ENCODE measurements at places on chromosomes 6 and 20.

DNA sequence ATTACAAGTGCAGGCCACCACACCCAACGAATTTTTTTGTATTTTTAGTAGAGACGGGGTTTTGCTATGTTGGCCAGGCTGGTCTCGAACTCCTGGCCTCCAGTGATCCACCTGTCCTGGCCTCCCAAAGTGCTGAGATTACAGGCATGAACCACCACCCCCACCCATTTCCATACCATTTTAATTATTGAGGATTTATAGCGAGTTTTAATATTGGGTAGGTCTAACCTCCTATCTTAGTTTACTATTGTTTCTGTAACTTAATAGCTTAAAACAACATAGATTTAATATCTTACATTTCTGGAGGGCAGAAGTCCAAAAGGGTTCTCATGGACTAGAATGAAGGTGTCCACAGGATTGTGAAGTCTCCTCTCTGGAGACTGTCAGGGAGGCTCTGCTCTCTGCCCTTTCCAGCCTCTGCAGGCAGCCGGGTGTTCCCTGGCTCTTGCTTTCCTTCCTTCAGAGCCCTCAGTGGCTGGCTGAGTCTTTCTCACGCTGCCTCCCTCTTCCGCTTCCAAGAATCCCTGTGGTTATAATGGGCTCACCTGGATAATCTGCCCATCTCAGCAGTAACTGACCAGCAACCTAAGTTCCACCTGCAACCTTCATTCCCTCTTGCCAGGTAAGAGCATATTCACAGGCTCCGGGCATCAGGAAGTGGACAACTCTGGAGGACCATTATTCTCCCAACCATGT, 18.6 kb upstream of the BCAS4 start:
- no peak for DNase-seq

GRCh38 chr20:48808382-48809034, 19.3 kb downstream of the PREX1 start:
- no peak for DNase-seq

- no peak for DNase-seq
Measured at GRCh38 chr20:34709831-34710567, 5.9 kb downstream of the TP53INP2 start.

DNA sequence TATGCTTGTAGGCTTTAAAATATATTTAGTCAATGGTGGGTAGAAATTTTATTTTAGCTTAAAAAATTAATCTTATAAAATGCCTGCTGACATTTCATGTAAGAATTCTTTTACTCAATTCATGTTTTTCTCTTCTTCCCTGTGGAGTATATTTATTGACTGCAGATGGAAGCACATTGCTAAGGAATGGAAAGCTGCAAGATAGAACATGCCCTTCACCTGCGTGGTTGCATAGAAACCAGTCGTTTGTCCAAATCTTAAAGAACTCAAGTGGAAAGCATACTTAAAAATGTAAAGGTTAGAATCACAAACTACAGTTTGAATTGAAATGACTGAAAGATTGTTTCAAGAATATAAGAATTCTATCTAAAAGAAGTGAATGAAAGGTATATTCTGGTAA, 30.7 kb downstream of the C6orf163 start:
- DNase-seq = no peak

DNA sequence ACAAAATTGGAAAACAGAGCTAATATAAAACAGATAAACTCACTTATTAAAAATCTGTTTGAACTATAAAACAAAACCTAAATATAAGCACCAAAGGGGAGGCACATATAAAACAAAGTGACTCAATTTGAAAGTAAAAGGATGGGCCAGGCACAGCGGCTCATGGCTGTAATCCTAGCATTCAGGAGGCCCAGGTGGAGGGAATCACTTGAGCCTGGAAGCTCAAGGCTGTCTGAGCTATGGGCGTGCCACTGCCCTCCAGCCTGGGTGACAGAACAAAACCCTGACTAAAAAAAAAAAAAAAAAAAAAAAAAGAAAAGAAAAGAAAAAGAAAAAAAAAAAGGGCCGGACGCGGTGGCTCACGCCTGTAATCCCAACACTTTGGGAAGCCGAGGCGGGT, 31.1 kb upstream of the SMAP1 start:
- no peak for DNase-seq

GRCh38 chr20:46118481-46119020, 437 bp downstream of the CD40 start:
- no peak for DNase-seq

GRCh38 chr6:117270843-117271507, 5.6 kb downstream of the VGLL2 start:
- no peak for DNase-seq

DNA sequence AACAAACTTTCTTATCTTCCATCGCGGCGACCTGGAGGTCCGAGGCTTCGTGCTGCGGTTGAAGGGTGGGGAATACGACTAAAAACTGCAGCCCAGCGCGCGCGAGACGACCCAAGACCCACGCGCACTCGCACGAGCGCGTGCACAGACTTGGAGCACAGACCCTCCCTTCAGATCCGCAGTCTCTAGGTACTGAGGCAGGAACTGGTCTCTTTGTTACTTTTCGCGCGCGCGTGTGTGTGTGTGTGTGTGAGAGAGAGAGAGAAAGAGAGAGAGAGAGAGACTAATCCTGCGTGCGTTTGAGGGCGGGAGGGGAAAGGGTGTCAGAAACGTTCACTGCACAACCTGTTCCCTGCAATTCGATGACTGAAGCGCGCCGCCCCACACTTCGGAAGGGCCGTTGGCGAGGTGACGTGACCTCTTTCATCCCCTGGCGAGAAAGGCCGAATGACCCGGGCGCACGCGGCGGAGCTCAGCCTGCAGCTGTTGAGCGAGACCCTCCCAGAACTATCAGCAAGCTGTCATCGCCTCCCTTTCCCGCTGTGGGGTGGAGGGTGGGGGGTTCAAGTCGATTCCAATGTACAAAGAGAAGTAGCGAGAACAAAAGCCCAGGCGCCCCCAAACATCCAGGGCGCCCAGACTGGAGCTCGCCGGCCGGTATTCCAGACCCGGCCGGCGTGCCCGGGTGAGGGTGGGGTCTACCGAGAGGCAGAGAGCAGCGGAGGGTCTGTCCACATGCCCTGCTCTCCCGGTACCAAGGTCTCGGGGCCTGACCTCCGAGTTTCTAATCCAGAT, 1.5 kb upstream of the TUBB2B start:
- DNase-seq = no peak

DNA sequence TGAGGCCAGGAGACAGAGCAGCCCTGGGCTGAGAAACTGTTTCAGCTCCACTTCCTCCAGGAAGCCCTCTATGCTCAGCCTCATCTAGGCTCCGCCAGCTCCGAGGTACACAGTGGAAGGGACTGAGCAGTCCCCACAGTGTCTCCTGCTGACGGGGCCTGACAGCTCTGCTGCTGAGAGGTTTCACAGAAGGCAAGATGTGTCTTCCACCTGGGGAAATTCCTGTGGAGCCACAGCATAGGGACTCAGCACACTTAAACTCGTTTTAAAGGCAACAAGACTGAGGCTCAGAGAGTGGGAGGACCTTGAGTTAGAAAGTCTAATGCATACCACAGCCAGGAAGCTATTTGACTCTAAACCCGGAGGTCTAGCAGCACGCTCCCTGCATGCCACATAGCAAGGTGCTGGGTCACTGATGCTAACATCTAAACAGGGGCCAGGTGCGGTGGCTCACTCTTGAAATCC, 6.8 kb downstream of the ADA start:
- no peak for DNase-seq

GRCh38 chr6:118780668-118781067, 113.3 kb upstream of the ASF1A start:
- DNase-seq = no peak

GRCh38 chr20:34260208-34260942, 19.2 kb downstream of the ASIP start:
- DNase-seq = no peak

DNA sequence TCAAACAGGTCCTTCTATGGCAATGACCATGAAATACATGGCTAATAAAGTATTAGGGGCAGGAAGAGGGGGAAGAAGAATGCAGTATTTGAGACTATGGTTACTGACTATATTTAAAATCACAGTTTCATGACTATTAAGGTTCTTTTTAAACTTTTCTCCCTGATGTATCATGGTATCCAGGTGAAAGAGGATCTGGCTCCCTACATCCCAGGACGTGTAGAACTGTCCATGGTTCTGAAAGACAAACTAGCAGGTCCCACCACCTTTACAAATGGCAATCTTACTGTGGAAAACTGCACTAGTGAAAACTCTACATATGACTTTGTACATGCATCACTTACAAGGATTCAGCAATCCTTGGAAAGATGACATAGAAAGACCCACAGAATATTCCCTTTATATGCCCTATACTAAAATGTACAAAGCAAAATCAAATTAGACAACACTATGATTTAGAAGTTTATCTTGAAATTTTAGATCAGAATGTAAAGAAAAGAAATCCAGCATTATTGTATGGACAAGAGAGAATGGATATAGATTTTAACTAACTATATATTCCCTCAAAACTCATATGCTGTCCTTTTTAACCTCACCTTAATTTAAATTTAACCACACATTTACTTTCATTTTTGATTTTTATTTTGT, 33.5 kb downstream of the RPP21 start:
- DNase-seq = no peak

DNA sequence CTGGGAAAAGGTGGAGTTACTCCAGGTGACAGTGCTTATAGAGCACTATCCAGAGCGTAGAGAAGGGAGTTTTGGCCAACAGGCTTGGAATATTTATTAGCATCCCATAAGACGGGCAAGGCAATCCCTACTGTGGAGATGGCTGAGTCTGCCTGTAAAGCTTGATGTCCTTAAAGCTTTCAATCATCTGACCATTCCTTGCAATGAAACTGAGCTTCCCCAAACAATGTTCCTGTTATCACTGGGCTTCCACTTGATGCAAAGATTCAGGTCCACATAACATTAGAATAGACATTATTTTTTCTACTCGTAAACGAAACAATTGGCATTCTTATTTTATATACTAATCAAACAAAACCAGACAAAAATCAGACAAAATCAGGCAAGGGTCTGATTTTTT, 48.4 kb upstream of the PIM1 start:
- DNase-seq = no peak

- DNase-seq = no peak
Measured at GRCh38 chr6:100475554-100476320, 11.0 kb upstream of the SIM1 start.

GRCh38 chr6:146904596-146904995, 299.6 kb upstream of the STXBP5 start:
- no peak for DNase-seq

DNA sequence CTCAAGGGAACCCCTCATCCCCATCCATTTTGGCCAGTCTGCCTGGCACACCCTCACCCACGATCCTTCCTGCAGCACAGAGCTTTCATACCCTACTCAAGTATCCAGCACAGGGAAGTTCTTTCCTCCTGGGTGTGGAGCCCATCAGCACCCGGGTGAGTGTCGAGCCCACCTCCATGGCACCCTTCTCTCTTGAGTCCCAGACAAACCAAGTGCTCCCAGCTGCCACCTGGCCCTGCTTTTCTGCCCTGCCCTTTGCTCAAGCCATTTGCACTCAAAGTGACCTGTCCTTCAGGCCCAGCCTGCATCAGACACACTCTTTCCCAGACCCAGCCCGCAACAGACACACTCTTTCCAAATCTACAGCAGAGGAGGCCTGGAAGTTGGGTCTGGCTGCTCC, 257.2 kb downstream of the DLL1 start:
- no peak for DNase-seq

All from iPS DF 6.9 (cell line).